ENCODE measurements at places on chromosomes 12 and 14. TPM values are rescaled to one million over a fixed set of nuclear protein-coding genes. Genes with fewer than 3 reads are reported as not detected.

Gene FOXM1
- total RNA-seq = 5.1 TPM

Gene MPHOSPH9
- 37.7 TPM for total RNA-seq

Gene TUNAR
- total RNA-seq = not detected

DNA sequence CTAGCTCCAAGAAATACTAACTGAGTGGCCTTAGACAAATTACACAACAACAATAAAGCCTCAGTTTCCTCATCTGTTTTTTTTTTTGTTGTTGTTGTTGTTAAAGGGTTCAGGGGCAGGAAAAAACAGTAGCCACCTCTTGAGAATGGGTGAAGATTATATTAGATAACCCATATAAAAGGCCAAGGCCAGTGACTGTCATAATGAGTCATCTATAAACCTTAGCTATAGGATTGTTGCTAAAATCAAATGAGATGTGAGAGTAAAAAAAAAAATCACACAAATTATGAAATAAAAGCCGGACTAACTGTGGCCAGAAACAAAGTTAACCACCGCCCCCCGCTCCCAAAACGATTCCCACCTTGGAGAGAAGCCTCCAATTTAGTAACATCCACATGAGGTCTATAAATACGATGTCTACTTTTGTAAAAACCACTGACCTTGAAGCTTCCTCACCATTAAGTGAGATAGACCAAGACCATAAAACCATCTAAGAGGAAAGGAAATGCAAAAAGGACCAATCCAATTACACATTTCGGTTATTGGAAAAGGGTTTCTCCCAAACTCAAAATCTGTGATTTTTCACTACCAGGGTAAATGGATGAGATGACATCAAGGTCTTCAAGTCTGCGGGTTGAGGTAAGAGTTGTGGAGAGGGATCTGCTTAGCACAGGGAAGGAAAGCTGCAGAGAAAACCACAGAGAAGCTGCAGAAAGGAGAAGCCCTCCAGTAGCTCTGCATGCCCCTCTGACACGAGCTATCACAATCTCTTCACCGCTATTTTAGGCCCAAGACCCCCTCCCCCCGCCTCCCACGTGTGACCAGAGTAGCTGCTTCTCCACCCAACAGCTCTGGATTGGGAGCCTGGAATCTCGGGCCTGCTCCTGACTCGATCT, 1.0 kb downstream of the NAA25 start:
- DNase-seq = no peak

DNA sequence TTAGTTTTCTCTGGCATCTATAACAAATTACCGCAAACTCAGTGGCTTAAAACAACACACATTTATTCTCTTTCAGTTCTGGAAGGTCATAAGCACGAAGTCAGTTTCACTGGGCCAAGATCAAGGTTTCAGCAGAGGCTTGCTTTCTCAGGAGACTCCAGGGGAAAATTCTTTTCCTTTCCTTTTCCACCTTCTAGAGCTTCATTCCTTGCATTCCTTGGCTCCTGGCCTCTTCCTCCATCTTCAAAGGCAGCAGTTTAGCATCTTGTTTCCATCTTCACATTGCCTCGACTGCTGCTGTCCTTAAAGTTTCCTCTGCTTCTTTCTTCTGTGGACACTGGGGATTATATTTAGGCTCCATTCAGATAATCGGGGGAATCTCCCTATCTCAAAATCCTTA, 106.1 kb downstream of the PDE3A start:
- no peak for DNase-seq

DNA sequence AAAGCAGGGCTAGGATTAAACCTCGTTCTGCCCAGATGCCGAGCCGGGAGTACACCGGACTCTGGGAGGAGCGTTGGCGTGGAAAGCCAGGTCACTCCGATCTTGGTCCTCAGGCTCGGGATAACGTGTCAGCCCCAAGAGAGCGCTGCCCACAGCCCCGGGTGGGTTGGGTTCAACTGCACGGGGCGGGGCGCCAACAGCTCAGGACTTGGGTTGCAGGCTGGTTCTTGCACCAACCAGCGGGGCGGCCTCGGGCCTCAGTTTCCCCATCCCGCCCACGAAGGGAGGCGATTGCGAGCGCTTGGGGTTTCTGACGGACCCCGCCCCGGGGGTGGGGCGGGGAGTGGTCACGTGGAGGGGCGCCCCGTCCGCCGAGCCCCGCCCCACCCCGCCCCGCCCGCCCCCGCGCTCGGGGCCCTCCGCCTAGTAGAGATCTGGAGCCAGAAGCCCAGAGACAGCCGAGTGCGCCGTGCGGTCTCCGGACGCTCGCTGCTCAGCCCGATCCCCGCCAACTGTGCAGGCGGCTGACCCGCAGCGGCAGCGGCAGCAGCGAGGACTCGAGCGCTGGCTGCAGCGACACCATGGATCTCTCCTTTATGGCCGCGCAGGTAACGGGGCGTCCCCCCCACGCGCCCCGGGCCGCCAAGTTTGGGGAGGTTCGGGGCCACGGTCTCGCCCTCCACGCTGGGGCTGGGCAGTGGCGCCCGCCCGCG, at the start of gene C14orf132:
Gene C14orf132 (plus strand): TSS at position 443 of the 713 bp plus-strand sequence. CDS start 139 bp downstream, at position 582.
- peak; percentile 17 for DNase-seq

DNA sequence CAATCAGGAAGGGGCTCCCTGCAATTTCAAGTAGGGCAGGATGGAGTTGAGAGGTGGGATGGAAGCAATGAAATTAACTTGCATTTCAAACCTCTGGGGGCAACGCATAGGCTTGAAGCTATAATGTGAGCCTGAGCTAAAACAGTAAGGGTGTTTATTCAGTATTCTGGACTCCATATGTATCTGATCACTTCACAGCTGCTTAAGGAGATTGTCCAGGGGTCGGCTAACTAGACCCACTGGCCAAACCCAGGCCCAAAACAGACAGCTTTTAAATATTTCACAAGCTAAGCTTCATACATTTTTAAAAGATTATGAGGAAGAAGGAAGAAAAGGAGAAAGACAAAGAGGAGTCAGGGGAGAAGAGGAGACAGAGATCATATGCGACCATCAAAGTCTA, 6.8 kb upstream of the SERPINA3 start:
- DNase-seq = no peak

Measured in dermis microvascular lymphatic vessel endothelial cell (primary cell).